Adipocyte (in vitro differentiated cells): ENCODE measurements at places on chromosomes 1 and 21.
A peak's percentile ranks its signal among the peaks of the same experiment; 100 is the strongest.

DNA sequence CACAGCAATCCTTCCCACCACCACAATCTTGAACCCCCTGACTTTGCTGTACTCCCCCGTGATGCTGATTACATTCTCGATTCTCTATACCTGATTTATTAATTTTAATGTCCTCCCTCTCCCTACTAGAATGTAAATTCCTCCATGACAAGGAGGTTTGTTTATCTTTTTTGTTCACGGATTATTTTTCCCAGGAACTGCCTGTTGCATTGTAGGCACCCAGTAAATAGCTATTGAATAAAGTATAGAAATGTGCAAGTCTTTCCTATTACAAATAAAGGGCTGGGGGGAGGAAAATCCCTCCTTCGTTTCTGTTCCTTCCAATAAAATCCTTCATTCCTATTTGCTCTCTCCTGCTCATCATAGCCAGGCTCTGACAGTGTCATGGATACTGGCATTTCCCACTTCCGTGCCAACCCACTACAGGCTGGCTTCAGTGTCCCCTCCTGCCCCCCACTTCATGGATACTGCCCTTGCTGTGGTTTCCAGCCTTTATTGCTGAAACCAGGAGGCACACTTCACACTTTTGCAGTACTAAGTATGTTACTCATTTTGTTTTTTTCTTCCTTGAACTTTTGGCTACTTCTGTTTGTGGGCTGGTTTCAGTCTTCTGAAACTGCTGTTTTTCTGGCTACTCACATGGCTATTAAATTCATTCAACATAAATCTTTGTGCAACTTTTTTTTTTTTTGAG, 7.5 kb downstream of the KIF1B start:
- DNase-seq: peak; percentile 11

- no peak for DNase-seq
Observed at GRCh38 chr1:95048317-95048716, 24.4 kb downstream of the ALG14 start.

- no peak for DNase-seq
Observed at GRCh38 chr1:11701981-11702803, 10.7 kb downstream of the DRAXIN start.

GRCh38 chr1:181062836-181063428, 25.6 kb upstream of the IER5 start:
- peak; percentile 17 for DNase-seq

DNA sequence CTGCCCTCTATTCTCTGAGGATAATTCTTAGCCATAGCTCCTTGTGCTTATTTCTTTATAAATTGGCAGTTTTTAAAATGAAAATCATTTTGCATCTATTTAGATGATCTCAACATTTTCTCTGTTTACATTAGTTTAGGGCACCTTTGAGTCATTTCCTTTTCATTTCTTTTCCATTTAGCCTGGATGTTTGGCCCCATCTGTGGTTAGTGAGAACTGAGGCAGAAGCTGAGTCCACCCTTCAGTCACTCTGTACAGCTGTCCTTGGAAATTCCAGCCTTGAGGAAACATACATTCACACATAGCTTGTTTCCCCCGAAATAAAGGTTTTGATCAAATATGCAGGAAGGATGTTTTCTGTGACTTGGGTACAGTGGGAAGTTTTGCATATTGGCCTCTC, 123.7 kb downstream of the NTNG1 start:
- DNase-seq: peak; percentile 12

DNA sequence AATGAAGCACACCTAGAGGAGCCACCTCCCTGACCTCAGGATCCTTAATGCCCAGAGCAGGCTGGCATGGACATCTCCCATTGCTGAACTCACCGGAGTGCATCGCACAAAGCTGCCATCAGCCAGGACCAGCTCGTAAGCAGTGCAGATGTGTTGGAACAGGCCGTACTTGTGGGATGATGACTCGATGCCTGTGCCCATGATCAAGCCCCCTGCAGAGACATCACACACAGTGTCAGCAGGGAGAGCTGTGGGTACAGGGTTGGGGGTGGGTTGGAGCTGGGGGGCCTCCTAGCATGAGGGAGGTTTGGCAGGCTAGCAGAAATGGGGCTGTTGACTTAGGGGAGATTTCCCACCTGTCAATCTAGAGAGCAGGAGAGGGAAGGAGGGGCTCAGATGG, 12.0 kb downstream of the DHCR24 start:
- no peak for DNase-seq

DNA sequence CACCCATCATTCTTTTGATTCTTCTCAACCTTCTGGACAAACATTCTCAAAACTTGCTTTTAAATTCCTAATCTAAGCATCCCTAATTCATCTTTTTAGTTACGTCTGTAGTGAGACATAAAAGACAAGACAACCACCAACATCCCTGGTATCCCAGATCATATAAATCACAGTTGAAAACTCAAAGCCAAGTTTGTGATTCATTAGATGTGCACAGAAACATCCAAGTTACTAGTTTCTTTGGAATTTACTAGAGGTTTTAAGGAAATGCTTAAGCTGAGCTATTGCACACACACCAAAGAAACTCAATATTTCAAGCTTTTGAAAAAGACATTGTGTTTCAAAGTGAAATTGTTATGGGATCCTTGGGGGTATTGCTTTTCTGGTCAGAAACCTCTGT, 47.6 kb downstream of the ATP6V1G3 start:
- DNase-seq: peak; percentile 73

DNA sequence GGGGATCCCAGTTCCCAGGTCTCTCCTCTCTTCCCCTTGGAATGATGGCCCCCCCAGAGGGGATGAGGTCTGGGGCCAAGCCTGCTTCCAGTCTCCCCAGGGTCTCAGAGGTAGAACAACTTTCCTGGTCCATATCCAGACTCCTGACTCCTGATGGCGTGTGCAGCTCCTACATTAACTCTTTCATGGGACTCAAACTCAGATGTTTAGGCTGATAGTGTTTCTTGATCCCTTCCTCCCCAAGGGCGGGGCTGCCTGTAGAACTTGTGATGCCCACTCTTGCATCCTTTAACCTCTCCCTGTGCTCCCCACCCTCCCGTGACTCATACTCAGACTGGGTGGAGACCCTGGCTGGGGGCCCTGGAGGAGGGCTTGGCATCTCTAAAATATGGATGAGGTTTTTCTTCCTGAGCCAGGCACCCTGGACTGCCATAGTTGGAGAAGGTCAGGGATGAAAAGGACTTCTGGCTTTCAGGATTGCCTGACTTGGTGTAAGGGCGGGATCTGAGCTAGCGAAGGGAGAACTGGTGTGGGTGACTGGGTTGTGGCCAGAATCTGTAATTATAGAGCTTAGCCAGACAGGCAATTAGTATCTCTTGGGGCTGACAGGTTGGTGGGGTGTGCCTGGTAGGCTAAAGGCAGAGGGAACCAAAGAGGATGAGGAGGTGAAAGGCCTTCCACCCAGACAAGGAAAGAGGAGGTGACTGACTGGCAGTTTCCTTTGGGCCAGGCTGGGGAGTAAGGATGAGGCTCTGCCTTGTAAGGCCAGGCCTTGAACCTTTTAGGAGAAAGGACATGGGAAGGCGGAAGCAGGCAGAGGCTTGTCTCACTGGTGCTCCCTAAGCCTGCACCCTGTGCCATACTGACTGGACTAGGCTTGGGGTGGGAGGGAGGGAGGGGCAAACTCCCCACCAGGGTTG, 1.5 kb downstream of the ATP8B2 start:
- peak; percentile 80 for DNase-seq

GRCh38 chr1:180265871-180266270, 35.8 kb downstream of the LHX4 start:
- no peak for DNase-seq

GRCh38 chr1:34856697-34857096, 2.9 kb downstream of the SMIM12 start:
- DNase-seq: no peak

GRCh38 chr1:115179397-115180079, 90.2 kb upstream of the TSPAN2 start:
- peak; percentile 84 for DNase-seq

DNA sequence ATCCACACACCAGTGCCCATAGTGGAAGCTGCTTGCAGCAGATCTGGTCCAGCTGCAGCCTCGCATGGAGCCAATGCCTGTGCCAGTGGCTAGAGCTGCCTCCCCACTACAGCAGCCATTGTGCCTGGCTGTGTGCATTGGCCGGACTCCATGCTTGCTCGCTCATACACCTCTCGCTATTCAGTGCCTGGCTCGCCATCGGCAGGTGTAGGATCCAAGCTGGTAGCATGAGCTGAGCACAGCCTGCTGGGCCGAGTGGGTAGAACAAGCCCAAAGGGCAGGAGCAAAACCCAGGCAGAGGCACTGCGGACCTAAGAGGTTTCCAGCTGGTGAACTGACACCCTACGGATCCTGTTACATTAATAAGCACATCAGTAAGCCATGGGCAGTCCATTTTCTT, 1184.1 kb downstream of the AMY1C start:
- no peak for DNase-seq

DNA sequence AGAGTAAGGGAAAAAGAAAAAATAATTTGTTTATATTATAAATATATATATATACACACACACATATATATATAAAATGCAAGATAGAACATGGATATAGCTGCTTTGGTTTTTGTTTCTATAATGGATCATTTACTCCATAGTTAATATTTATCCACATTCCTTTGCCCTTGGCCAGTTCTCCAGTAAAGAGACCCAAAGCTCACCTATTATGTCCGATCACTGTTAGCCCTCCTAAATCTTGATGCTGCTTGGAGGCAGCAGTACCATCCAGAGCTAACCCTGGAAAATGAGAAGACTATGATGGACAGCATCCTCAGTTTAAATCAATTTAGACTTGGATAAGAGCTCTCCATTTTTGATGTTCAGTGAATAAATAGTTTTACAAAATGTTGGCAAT, 407.7 kb downstream of the PLPP3 start:
- no peak for DNase-seq

GRCh38 chr1:32967888-32968568, 3.4 kb upstream of the RNF19B start:
- DNase-seq: peak; percentile 31

- DNase-seq: no peak
Observed at GRCh38 chr1:204188959-204189639, 7.2 kb downstream of the KISS1 start.

DNA sequence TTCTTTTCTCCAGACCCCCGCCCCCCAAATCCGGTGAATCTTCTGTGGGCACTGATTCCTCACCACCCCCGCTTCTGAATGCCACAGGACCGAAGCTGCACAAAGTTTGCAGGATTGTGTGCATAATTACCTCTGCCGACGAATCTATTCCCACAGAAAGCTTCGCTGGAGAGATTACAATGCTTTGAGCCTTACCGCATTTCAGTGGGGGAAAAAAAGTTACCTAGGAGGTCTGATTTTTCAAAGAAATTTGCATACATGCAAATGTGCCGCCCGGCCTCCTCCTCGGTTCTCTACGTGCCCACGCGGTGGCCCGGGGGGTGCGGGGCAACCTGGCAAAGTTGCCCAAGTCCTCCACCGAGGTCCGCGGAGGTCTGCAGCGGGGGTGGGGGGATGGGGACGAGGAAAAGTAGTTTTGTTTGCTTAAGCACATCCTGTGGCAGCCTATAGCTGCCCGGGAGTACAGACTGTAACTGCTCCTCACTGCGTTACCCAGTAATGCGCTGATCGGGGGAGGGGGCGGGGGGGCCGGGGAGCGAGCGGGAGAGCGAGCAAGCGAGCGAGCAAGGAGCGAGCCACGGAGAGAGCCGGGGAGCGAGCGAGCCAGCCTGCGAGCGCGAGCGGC, 563 bp upstream of the NFIA start:
- peak; percentile 64 for DNase-seq

DNA sequence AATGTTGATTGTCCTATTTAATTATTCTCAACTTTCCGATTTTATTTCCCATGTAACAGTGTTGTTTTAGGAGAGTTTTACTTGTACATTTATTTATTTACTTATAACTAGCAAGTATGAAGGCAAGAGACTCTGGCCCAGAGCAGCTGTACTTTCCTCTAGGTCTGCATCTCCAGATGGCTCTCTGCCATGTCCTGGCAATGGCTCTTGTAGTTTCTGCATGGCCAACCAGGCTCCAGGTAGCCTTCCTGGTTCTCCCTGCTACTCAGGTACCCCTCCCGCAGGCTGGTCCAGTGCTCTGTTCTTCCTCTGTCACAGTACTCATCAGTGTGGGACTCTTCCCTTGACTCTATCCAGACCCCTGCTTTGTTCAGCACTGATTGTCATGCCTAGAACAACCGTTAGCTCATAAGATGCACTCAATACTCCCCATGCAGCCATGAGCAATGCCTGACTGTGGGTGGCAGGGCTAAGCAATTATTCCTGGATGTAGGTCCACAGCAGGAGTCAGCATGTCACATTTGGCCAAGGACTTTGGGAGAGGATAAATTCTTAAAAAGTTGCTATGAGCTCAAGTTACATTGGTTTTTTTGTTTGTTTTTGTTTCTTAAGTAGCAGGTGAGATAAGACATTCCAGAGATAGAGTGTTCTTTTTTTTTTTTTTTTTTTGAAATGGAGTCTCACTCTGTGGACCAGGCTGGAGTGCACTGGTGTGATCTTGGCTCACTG, 10.9 kb upstream of the IL20 start:
- DNase-seq: no peak

DNA sequence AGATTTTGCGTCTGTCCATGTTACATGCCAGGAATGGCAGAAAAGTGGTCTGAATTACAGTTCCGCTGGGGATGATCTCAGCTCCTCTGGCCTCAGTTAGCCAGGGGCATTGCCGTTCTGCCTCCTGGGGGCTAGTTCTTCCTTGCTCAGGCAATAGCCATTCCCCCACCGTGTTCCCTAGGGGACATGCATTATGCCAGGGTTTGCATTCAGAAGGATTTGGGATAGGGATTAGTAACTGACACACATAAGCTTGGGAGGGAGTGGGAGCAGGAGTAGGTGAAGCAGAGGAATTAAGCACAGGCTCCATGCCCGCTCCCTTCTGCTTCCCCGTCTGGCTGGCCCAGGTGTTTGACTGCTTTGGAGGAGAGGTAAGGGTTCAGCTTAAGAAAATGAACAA, 12.7 kb downstream of the LRRC71 start:
- no peak for DNase-seq

- no peak for DNase-seq
Observed at GRCh38 chr1:233079574-233079973, 129.2 kb downstream of the NTPCR start.

- peak; percentile 25 for DNase-seq
Observed at GRCh38 chr1:89277725-89278124, 5.1 kb upstream of the GBP5 start.

GRCh38 chr1:174742805-174743653, 256.7 kb upstream of the CACYBP start:
- no peak for DNase-seq

DNA sequence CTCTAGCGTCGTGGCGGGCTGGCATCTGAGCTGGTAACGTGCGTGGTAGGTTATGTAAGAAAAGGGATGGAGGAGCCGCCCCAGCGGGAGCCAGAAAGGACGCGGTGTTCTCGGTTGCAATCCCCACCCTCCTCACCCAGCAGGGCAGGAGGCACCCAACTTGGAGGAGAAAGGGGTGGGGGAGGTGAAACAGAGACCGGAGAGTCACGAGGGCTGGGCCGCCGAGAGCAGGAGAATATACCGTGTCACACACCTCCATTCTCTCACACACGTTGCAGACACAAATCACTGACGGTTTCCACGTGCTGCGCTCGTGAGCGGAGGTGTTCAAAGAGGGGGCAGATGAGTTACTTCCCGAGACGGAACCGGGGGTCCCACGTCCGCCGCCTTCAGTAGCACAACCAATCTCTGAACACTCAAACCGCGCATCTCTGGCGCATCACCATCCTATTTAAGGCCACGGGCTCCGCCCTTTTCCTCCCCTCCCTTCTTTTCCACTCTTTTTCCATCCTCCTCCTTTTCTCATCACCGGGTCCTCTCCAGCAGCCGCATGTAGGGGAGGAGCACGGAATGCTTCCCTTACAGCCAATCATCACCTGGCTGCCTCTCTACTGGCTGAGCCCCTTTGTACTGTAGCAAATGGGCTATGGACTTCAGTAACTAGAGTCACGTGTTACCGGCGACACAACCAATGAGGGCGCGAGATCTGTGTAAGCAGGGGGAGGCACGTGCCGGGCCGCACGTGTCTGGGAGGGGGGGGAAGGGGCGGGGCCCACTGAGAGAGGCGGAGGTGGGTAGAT, at the start of gene CIART:
TSS of gene CIART (plus strand) at position 797 of the 800 bp plus-strand sequence. CDS start 714 bp downstream, outside the sequence.
- peak; percentile 98 for DNase-seq
